HCT116 (cell line): ENCODE measurements at places on chromosomes 5 and 9. TPM values are rescaled to one million over a fixed set of nuclear protein-coding genes. Genes with fewer than 3 reads are reported as not detected.

DNA sequence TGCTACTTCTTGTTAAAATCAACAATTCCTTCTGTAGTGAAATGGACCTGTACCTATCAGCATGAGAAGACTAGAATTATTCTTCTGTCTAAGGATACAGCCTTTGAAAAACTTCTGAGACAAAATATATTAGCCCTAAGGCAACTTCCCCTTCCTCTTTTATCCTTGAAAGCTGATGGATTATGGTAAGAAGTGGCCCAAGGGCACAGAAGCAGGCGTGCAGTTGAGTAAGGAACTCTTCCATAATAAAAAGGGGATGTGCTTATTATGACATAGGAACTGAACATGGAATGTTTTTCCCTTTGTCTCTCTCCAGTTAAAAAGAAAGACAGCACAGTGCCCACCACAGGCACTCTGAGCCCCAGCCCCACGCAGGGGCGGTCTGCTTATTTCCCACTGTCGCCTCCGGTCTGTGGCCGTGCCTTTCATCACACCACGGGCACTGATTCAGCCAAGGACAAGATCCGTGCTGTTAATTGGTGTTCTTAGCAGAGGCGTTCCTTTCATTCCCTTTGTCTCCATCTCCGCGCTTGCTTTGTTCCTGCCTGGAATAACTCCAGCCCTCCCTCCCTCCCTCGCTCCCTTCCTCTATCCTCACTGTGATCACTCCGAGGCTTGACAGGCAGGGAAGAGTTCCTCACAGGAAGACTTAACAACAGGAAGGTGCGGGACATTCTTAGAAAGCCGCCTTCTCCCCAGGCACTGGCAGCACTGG, 135.9 kb upstream of the OTULINL start:
- peaks cover 7% of the 10 kb centered on the region; the same call in 1 of the 2 replicates for H3K4me1 ChIP-seq
- no peak overlapping the region for H3K27ac ChIP-seq
- no peaks in the 10 kb centered on the region; the same call in 1 of the 2 replicates for H3K36me3 ChIP-seq
- H3K27me3 ChIP-seq = no peaks in the 10 kb centered on the region
- no peak overlapping the region for H3K4me3 ChIP-seq
- DNase-seq = no peak

The PLEKHG4B gene
- total RNA-seq = 0.02 TPM

DNA sequence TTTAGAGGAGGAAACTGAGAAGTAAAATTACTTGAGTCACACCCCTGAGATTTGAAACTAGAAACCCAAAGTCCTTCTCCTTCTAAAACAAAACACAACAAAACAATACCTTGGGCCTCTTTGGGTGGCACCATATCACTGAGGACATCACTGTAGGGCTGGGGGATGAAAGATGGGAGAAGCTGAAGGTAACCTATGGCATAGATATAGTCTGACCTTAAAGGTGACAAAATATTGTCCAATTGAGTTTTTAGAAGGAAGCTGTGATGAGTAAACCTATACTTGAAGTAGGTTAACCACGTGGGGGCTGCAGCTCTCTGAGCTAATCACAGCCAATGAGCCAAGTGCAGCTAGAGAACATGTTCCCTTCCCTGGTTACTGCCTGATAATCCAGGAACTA, 167.4 kb upstream of the CD180 start:
- H3K4me3 ChIP-seq = no peak overlapping the region
- DNase-seq = no peak
- no peak overlapping the region for H3K27ac ChIP-seq
- peaks cover 3% of the 10 kb centered on the region; the same call in 1 of the 2 replicates for H3K27me3 ChIP-seq
- no peaks in the 10 kb centered on the region for H3K4me1 ChIP-seq
- no peaks in the 10 kb centered on the region for H3K36me3 ChIP-seq

The GFRA3 gene
- total RNA-seq = not detected

DNA sequence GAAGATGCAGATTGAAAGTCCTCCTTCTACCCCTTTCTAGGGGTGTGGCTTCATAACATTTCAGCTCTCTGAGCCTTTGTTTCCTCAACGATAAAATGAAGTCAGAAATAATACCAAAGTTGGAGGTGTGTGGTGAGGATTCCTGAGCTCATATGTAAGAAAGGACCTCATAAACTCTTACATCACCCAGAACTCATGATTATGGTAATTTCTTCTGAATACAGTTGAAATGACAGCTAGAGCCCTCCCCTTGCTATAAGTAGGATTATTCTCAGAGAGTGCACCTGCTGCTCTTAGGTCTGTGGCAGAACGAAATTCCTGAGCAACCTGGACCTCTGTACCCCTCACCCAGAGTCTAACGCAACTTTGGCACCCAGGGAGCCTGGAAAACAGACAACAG, 291.4 kb upstream of the KLF4 start:
- H3K4me1 ChIP-seq = peaks cover 10% of the 10 kb centered on the region
- H3K4me3 ChIP-seq = no peak overlapping the region
- H3K36me3 ChIP-seq = no peaks in the 10 kb centered on the region
- H3K27me3 ChIP-seq = no peaks in the 10 kb centered on the region
- H3K27ac ChIP-seq = no peak overlapping the region

The ARSK gene
- 4.6 TPM for total RNA-seq

GRCh38 chr9:133999851-134000265, 7.7 kb upstream of the VAV2 start:
- H3K27ac ChIP-seq = no peak overlapping the region
- peaks cover 4% of the 10 kb centered on the region for H3K4me1 ChIP-seq
- H3K27me3 ChIP-seq = 0 out of 2 replicates have a peak, but pooled peaks cover 3% of the 10 kb centered on the region
- DNase-seq = no peak
- no peaks in the 10 kb centered on the region for H3K36me3 ChIP-seq

DNA sequence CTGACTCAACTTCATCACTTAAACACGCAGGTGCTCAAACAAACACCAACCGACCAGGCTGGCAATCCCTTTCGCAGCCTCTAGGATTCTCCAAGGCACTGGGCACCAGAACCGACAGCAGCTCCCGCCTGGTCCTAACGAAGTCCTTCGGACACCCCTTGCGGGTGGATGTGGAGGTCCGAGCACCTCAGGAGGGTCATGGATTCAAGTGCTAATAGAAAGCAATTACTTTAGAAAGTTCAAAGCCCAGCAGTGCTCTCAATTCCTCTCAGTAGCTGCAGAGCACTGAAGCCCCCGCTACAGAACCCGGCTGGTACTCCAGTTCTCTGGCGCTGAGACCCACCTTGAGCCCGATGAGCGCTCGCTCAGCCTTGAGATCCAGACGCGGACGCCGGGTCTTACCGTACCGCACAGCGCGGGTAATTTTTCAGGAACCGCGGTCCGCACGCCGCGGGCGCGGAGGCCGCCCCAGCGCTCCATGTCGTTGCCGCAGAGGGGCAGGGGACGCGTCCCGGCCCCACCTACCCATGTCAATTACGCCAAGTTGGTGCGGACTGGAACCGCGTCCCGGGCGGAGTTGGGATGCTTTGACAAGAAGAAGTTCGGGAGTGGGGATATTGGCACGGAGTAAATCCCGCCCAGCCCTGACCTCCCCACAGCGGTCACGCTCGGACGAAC, 638 bp downstream of the MARCHF3 start:
- peaks cover 6% of the 10 kb centered on the region; the same call in 1 of the 2 replicates for H3K4me1 ChIP-seq
- H3K27me3 ChIP-seq = no peaks in the 10 kb centered on the region
- DNase-seq = peak; percentile 50
- H3K4me3 ChIP-seq = peak overlapping the region; percentile 81
- peak overlapping the region; percentile 52; the same call in 1 of the 2 replicates for H3K27ac ChIP-seq
- H3K36me3 ChIP-seq = no peaks in the 10 kb centered on the region

DNA sequence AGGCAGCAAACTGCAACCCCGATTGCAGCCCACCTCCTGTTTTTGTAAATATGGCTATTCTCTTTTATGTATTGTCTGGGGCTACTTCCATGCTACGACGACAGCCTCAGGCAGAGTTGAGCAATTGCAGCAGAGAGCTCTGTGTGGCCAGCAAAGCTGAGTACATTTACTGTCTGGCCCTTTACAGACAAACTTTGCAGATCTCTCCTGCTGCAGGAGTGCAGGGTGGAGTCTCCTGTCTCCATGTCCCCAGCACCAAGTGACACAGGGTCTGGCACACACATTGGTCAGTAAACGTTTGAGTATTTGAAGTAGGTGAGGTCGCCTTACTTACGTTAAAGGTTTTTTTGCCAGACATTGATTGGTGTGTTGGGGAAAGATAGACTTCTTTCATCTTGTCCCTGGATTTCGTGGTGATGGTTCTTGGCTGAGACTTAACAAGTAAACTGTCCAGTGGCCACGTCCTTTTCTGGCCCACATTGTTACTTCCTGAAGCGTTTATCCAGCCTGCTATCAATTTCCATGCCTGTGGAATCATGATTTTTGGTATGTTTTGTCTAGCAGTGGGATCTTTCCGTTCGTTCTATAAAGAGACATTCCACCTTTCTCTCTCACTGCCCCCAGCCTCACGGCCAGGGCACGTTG, 27.2 kb downstream of the PRRC2B start:
- no peaks in the 10 kb centered on the region for H3K27me3 ChIP-seq
- H3K36me3 ChIP-seq = peaks cover 16% of the 10 kb centered on the region; the same call in 1 of the 2 replicates
- H3K27ac ChIP-seq = no peak overlapping the region
- no peak overlapping the region for H3K4me3 ChIP-seq
- peaks cover 6% of the 10 kb centered on the region; the same call in 1 of the 2 replicates for H3K4me1 ChIP-seq
- DNase-seq = no peak

- H3K27me3 ChIP-seq = no peaks in the 10 kb centered on the region
- DNase-seq = peak; percentile 42
Measured at GRCh38 chr9:38687389-38687842, 32.5 kb downstream of the FAM240B start.

The TAF11L13 gene
- not detected for total RNA-seq

The TOR4A gene
- total RNA-seq = 34.0 TPM

The PPP3R2 gene
- not detected for total RNA-seq

DNA sequence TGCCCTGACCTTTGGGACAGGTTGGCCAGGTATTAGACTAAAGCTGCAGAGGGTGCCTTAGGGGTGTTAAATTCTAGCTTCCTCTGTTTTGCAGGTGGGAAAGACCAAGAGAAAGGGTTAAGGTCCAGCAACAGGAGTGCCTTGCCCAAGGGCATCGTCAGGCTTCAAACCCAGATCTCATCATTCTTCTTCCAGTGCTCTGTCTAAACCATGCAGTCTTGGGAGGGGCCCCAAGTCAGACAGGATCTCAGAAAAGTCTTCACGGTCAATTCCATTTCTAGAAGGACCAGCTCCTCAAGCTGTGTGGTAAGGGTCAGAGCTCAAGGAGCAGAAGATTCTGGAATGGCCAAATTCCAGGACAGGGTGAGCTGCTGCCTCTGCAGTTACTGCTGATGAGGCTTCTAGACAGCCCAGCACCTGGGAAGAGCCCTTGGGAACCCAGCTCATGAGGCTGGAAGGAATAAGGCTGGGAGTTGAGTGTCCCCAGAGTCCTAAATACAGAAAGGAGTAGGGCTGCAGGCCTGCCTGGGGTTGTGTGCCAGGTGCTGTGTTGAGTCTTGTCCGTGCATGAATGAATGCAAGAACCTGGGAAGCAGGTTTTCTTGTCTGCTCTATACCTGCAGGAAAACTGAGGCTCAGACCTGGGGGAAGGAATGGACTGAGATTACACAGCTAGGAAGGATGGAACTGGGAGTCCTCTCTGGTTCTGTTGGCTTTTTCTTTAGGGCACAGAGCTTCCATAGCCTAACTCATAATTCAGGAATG, 69.3 kb downstream of the WWC1 start:
- no peaks in the 10 kb centered on the region for H3K27me3 ChIP-seq
- DNase-seq = no peak
- no peaks in the 10 kb centered on the region for H3K36me3 ChIP-seq
- H3K4me1 ChIP-seq = peaks cover 40% of the 10 kb centered on the region

The SLC25A2 gene
- 0.42 TPM for total RNA-seq

The MOB3B gene
- 1.2 TPM for total RNA-seq

DNA sequence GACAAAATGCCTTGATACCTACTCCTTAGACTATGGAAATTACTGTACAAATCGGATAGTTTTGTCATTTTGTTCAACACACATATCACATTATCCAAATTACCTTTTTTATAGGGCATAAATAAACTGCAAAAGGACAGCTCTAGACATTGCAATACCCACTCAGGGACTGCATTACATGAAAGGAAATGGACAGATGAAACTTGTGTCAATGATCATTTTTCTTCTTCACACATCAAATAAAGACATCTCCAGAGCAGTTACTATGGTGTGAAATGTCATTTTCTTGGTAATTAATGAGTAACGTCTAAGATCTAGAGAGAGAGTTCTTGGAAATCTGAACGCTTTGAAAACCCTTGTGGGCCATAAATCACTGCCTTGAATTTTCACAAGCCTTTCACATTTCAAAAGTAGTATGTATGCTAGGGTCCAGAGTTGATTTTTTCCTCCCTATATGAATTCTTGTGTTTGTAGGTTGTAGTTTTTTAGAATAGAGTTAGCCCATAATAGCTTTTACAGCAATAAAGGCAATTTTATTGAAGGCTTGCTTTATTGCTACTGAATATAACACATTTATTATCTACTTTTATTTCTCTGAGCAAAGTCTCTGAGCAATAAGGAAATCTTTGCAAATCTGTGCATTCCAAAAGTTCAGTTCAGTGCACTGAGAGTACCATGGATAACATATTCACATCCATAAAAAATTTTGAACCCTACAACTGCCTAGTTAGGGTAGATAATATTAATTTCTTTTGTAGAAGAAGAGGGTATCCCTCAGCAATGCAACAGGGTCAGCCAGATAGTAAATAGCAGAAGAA, 358.0 kb upstream of the PCSK5 start:
- no peak for DNase-seq
- no peaks in the 10 kb centered on the region for H3K4me1 ChIP-seq
- H3K27ac ChIP-seq = no peak overlapping the region
- no peak overlapping the region for H3K4me3 ChIP-seq
- no peaks in the 10 kb centered on the region for H3K27me3 ChIP-seq

GRCh38 chr9:86079865-86080469, 19.4 kb downstream of the GOLM1 start:
- H3K4me3 ChIP-seq = no peak overlapping the region
- H3K27me3 ChIP-seq = no peaks in the 10 kb centered on the region
- no peak for DNase-seq
- H3K27ac ChIP-seq = no peak overlapping the region
- peaks cover 13% of the 10 kb centered on the region for H3K36me3 ChIP-seq

- no peak overlapping the region for H3K27ac ChIP-seq
- no peaks in the 10 kb centered on the region for H3K4me1 ChIP-seq
- no peak for DNase-seq
- H3K27me3 ChIP-seq = no peaks in the 10 kb centered on the region
- no peaks in the 10 kb centered on the region for H3K36me3 ChIP-seq
Measured at GRCh38 chr5:34511063-34511462, 145.1 kb upstream of the RAI14 start.

The CLTA gene
- total RNA-seq = 152 TPM

- no peak overlapping the region for H3K27ac ChIP-seq
- H3K4me3 ChIP-seq = no peak overlapping the region
- peaks cover 18% of the 10 kb centered on the region for H3K4me1 ChIP-seq
- H3K36me3 ChIP-seq = no peaks in the 10 kb centered on the region
- no peaks in the 10 kb centered on the region for H3K27me3 ChIP-seq
Measured at GRCh38 chr5:157597277-157597676, 21.7 kb upstream of the ADAM19 start.

- peak; percentile 15 for DNase-seq
- no peaks in the 10 kb centered on the region for H3K27me3 ChIP-seq
- H3K36me3 ChIP-seq = no peaks in the 10 kb centered on the region; the same call in 1 of the 2 replicates
- no peak overlapping the region for H3K27ac ChIP-seq
- H3K4me3 ChIP-seq = no peak overlapping the region
- no peaks in the 10 kb centered on the region for H3K4me1 ChIP-seq
Measured at GRCh38 chr5:71533615-71534014, 53.5 kb upstream of the MCCC2 start.
